Jurkat, Clone E6-1 (cell line): ENCODE measurements at places on chromosomes 1 and 21.

DNA sequence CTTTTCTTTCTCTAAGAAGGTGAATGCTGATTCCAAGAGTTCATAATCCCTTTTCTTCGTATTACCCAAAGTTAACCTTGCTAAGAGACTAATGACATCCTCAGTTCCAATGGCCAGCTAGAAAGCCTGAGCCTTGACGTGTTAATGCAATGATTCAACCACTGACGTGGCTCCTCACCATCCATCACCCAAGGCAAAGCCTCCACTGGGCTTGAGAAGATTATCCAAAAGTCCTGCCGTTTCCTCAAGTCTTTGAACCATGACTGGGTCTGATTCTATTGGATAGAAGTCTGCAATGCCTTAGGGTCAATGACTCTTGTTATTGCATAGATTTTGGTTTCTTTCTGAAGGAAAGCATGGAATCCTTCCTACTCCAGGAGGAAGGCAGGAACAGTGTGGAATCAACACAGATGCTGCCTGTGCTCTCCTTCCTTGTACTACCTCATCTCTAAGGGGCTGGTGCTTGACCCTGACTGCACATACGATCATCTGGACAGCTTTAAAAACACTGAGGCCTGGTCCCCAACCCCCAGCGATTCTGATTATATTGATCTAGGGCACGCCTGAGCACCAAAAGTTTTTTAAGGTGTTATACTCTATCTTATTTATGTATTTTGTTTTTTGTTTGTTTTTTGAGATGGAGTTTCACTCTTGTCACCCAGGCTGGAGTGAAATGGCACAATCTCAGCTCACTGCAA is 69.3 kb upstream of the ANGPTL1 start:
- no peak for DNase-seq

- no peak for DNase-seq
These were observed 131.5 kb upstream of the SLC44A3 start for GRCh38 chr1:94688646-94689045.

DNA sequence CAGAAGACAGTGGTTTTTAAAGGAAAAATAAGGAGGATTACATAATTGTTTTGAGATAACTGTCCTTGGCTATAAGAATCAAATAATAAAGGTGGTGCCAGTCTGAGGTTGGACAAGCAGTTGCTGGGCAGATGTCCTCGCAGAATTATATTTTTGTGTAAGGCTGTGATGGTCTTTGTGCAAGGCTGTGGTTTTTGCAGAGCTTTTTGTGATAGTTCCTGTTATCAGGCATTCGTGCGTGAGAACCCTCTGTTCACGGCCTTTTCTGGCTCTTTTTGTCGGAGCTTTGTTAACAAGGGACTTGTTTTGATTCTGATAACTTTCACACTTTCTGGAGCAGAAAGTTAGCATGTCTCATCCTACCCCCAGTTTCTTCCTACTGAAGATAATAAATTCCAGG is 33.4 kb downstream of the SH3BP5L start:
- no peak for DNase-seq

GRCh38 chr1:40774266-40774998 is 9.2 kb upstream of the KCNQ4 start:
- DNase-seq, result no peak

GRCh38 chr1:13492711-13493110 is 21.1 kb downstream of the LRRC38 start:
- DNase-seq, result no peak

- DNase-seq, result no peak
These were observed 12.3 kb downstream of the BTBD19 start for GRCh38 chr1:44820328-44821239.

- no peak for DNase-seq
These were observed 171.9 kb upstream of the RAB4A start for GRCh38 chr1:229098903-229099578.

GRCh38 chr1:176469450-176470010 is 6.6 kb downstream of the PAPPA2 start:
- no peak for DNase-seq

GRCh38 chr1:205715628-205716027 is 34.4 kb downstream of the NUCKS1 start:
- DNase-seq, result no peak

DNA sequence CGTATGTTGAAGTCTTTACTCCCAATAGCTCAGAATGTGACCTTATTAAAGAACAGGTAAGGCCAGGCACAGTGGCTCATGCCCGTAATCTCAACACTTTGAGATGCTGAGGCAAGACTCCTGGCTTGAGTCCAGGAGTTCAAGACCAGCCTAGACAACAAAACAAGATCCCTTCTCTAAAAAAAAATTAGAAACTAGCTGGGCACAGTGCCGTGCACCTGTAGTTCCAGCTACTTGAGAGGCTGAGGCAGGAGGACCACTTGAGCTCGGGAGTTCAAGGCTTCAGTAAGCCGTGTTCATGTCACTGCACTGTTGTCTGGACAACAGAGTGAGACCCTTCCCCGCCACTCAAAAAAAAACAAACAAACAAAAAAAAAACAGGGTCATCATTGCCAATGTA is 171.3 kb downstream of the RERE start:
- no peak for DNase-seq

GRCh38 chr1:51287966-51288365 is 42.4 kb downstream of the TTC39A start:
- DNase-seq, result no peak

GRCh38 chr1:115929881-115930280 is 46.4 kb upstream of the SLC22A15 start:
- DNase-seq, result no peak

DNA sequence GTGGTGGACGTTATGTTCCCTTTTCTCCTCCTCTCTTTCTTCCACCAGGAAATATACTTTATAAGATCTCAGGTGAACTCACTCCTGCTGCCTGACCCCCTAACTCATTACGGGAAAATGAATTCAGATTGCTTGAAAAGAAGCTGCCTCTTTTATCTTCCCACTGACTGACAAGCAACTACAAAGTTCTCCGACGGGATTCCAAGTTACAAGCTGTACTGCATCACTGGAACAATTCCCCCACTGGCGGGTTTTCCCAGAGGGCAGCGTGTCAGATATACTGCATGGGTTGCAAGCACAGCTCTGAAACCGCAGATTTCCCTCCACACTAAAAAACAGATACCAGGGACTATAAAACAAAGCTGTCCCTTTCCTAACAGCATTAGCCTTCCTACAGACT is 390.6 kb downstream of the KCTD3 start:
- DNase-seq, result no peak

DNA sequence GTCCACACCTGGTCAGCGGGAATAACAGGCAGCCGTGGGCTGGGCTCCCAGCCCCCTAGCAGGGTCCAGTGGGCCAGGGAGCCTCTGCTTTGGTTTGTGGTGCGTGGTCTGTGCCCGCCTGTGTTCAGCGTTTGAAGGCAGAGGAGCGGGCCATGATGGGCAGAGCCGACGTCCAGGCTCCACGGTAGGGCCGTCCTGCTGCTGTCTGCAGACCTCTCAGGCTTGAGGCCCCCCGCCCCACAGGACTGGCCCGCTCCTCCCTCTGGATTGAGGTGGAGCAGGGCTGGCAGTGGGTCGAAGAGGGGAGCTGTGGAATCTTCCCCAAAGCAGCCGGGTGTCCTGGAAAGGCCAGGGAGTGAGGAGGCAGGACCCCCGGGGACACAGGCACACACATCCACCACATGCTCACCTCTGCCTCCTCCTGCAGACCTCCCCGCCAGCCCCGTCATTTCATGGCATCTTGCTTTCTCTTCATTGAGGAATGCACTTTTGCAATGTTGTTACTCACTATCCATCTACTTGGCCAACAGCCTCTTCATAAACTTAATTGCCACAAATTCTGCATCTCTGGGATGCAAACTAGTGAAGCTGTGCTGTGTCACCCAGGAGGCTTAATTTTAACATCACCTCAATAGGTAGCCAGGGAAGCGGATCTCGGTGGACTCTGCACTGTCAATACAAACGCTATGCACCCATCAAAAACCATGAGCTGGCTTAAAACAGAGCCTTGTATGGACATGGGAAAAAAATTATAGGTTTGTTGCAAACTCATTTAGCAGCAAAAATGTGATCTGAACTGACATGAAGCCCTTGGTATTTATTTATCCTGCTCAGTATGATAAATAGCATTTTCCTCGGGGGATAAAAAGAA is 85.9 kb downstream of the PDE9A start:
- no peak for DNase-seq

DNA sequence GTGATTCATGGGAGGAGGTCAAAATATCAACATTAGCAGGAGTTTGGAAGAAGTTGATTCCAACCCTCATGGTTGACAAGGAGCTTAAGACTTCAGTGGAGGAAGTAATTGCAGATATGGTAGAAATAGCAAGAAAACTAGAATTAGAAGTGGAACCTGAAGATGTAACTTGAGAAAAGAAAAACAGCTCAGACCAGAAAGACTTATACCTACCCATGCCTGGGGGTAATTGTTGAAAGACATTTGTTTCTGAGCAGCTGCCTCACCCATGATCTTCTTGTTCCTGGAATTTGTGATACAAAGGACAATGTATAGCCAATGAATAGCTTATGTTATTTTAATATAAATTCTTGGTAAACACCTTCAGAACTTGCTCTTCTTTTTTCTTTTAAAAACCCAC is 128.6 kb downstream of the LRIG2 start:
- DNase-seq, result no peak

DNA sequence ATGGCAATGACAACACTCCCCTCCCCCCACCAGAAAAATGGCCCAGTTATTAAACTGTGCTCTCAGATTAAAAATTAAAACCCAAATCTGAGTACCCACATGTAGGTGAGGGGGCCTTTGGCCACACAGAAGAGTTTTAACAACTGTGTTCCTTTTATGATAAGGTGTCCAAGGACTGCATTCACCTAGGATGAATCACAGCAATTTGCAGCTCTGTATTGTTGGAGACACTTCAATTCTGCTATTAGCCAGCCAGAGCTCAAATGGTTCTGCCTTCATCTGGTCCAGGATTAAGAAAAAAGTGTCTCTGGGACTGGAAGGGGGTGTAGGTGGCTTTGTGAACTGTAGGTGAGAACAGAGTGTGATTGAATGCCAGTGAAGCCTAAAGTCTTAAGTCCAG is 43.3 kb upstream of the DIRAS3 start:
- no peak for DNase-seq

- DNase-seq, result peak; percentile 71
These were observed at the start of gene IRF2BP2 for GRCh38 chr1:234610061-234610665. TSS of gene IRF2BP2 (minus strand) at chr1:234610178. CDS start at chr1:234609494, 684 bp downstream.

- DNase-seq, result no peak
These were observed 252.1 kb downstream of the KAZN start for GRCh38 chr1:14850563-14850962.

- DNase-seq, result no peak
These were observed 5.0 kb downstream of the HAPLN2 start for GRCh38 chr1:156623946-156624813.

- no peak for DNase-seq
These were observed 245.7 kb upstream of the PTBP2 start for GRCh38 chr1:96475903-96476302.

DNA sequence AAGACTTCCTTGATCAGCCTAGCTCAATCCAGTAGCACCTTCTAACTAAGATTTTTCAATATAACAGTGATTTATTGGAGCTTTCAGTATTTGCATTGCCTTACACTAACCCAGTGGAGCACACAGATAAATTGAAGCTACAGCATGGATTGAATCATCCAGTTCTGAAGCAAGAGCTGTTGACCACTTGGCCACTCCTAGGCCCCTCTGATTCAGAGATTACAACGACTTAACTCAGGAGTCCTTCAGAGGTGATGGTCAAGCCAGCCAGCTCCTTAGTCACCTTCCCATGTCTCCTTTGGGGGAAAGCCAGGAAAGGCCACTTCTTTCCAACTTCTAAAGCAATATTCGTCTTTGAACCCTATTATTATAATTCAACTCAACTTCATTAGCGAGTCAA is 151.8 kb downstream of the TENT5C start:
- no peak for DNase-seq

DNA sequence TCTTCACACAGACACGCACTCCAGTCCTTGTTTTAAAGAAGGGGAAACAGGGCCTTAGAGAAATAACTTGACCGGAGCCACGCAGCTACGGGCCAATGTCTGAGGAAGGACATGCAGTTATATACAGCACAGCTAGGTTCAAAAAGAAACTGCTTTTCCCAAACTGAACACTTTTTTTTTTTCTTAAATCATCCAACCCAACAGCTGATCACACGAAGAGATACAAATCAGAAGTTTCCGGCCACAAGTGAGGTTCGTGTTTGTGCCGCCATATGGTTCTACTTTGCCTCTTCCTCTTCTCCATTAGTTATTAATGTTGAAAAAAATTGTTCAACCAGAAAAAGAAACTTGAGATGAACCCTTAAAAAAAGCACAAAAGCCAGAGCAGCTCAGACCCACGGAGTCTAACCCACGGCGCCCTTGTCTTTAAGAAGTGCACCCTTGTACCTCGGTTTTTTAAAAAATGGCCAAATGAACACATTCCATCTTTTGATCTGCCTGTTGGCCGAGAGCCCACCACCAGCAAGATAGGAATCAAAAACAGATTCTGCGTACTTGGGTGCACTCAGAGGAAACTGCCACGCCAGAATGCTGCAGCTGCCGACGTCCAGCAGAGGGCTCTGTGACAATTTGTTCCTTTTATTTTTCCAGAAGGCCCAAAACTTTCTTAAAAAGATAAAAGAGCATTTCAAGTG is 78.9 kb downstream of the SLC66A1 start:
- DNase-seq, result peak; percentile 90

GRCh38 chr1:181251001-181251712 is 162.7 kb downstream of the IER5 start:
- no peak for DNase-seq

DNA sequence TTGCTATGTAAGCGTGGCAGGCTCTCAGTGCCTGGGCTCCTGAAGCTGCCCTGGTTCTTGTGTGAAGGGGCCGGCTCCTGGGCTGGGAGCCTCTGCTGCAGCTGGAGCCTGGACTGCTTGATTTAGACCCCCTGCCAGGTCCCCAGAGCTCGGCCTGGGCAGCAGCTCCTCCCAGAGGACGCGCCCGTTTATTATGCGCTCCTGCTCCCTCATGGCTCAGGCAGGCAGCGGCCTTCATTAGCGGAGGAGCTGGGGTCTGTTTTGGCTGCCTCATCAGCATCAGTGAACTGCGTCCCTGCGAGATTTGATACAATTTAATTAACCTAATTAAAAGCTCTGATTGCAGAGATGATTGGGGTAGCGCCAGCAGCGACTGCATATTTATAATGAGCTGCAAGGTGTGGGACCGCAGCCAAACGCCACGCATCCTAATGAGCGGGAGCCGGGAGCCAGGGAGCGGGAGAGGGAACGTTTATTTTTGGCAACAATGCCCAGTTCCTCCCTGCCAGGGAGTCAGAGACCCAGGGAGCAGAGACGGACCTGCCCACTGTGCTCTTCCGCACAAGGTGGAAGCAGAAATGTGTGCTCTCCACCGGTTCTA is 16.6 kb downstream of the UTP11 start:
- no peak for DNase-seq

DNA sequence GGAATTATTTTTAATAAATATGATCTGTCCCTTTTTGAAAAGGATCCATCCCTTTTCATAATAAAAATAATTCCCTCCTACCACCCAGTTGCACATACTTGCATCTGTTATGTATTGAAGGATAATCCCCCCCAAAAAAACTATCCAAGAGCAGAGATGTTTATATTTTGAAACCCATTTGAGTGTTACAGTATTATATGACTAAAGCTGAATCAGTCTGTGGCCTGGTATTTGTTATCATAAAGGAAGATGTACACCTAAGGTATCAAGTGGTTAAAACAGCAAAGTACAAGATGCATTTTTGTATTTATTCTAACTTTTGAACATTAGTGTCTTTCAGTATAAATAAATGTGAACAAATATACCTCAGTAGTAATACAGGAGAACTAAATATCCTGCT is 12.7 kb upstream of the TGFB2 start:
- DNase-seq, result no peak
